ENCODE measurements at places on chromosomes 7 and 10.

DNA sequence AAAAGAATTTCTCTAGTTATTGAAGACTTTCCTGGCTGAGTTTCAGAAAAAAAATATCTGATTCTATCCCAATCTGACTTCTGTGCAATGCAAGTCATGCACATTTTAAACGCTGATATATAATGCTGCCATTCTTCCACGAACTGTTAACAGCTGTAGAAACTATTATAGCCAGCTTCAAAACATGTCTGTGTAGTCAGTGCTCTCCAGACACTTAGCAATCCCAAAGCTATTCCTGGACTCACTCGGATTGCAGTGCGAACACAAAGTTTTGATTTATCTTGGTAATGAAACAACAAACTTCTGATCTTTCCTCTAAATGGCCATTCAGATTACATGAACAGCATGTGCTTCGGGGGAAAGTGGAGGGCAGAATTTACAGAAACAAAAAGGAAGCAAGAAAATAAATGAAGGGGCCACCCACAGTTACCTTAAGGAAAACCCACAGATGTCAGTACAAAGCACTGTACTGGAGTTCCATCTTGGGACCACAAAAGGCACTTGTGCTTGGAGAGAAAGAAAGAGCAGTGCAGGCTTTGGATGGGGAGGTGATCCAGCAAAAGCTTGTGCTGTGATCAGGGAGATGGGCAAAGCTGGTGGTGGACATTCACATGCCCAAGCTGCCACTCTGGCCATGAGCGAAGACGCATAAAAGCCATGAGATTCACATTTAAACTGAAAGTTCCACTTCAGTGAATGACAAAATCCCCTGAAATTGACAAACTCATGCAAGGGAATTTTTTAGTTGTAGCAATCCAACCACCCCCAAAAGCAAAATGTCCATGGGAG, 32.1 kb upstream of the ADO start:
- no peak for DNase-seq

GRCh38 chr10:33919244-33919643, 584.8 kb upstream of the NRP1 start:
- DNase-seq, result no peak

DNA sequence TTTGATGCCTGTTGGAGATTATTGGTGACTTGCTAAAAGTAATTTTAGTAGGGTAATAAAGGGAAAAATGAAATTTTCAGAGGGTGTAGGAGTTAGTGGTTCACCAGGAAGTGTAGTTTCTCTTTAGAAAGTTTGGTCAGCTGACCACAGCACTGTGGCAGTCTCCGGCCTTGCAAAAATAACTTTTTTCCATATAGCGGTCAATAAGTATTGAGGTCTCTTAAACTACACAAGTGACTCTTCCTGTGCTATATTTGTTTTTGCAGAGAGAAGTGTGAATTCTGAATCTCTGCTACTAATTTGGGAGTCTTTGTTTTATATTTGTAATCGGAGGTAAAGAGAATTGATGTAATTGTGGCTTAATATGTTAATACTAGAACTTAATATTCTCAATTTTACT, 24.3 kb downstream of the PTPN12 start:
- DNase-seq, result no peak

DNA sequence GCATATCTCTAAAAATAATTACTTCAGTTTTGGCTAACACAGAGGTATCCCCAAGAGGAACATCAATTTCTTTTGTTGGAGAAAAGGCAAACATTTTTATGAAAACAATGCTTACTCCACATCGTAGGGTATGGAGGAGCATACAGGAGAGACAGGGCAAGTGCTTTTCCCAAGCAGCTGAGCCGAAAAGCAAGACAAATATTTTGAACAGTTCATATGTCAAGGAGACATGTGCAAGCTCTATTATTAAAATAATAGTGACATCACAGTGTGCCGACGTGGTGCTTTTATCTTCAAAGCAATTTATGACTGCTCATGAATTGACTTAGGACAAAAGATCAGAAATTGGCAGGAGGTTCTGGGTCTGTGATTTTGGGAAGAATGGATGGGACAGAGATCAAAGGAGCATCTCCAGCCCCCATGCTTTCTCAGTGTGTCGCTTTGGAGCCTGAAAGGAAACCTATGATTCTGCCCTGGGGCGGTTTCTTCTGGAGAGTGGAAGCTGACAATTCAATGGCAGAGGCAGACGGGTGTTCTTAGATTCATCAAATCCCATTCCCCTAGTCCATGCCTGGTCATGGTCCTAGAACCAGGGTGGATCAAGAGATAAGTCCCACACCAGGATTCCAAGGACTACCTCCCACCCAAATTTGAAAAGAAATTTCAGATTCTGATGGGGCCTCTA, 97.1 kb downstream of the JCAD start:
- DNase-seq, result no peak

GRCh38 chr7:65216469-65216868, 157.2 kb upstream of the ZNF92 start:
- peak; percentile 40 for DNase-seq

- no peak for DNase-seq
Measured at GRCh38 chr10:13943735-13944398, 357.1 kb downstream of the PRPF18 start.

- DNase-seq, result no peak
Measured at GRCh38 chr10:3239920-3240894, 67.6 kb upstream of the PITRM1 start.

- DNase-seq, result peak; percentile 14
Measured at GRCh38 chr7:1160670-1161021, 650 bp upstream of the ZFAND2A start.

DNA sequence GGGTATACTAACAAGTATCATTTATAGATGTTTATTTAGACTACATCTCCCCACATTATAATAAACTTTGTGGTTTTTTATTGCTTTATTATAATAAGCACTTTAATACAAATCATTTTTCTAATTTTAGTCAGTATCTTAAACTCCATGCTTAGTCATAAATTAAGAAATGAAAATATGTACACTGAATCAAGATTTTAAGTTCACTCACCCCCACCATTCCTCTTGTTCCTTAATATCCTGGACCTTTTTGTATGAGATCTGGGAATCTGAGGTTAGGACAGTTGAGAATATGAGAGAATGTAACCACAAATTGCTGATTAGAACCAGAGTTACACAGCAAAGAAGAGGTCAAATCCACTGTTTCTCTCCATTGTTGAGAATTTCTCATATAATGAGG, 93.6 kb upstream of the WNT16 start:
- no peak for DNase-seq

DNA sequence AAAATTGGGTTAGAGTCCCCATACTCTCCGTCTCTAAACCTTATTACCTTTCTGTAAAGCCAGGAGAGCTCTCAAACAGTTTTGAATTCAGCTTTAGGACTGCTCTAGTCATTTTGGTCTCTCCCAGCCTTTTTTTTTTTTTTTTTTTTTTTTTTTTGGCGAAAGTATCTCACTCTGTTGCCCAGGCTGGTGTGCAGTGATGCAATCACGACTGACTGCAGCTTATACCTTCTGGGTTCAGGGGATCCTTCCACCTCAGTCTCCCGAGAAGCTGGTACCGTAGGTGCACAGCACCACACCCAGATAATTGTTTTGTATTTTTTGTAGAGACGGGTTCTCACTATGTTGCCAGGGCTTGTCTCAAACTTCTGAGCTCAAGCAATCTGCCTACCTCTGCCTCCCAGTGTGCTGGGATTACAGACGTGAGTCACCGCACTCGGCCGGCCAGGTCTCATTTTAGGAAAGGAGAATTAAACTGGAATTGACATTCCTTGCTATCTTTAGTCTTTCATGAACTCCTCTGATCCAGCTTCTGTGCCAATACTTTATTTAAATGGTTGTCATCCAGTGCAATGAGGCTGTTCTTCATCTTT, 31.4 kb upstream of the RSU1 start:
- no peak for DNase-seq

GRCh38 chr10:107618504-107618994, 454.0 kb upstream of the SORCS1 start:
- DNase-seq, result no peak

GRCh38 chr7:83410989-83411591, 237.8 kb downstream of the SEMA3E start:
- DNase-seq, result no peak

- DNase-seq, result no peak
Measured at GRCh38 chr7:150996376-150997074, 5.7 kb downstream of the NOS3 start.

DNA sequence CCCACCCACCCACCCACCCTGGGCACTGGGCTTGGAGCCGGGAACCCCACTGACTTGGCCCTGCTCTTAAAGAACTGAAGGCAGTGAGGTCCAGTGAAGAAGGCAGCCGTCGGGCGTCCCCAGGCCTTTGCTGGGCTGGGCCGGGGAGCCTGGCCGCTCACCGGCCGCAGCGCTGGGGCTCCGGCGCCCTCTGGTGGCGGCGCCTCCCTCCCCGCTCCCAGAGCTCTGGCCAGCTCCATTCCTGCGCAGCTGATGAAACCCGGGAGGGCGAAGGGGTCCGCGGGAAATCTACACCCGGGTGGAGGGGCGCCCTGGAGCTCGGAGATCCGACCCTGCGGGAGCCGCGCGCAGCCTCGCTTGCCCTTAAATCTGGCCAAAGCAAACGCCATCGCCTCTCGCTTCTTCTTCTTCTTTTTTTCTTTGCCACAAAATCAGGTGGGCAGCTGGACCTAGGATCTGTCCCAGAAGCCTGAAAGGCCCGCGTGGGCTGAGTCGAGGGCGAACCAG, 1.7 kb upstream of the CXCL12 start:
- peak; percentile 36 for DNase-seq
